ENCODE measurements at places on chromosomes 3 and 15. TPM values are rescaled to one million over a fixed set of nuclear protein-coding genes. Genes with fewer than 3 reads are reported as not detected.

The SLC22A14 gene
- total RNA-seq, result not detected

The PPP1R14D gene
- total RNA-seq, result not detected

The PLA1A gene
- total RNA-seq, result 2.9 TPM

The TLR9 gene
- total RNA-seq, result 1.5 TPM

The C3orf85 gene
- total RNA-seq, result not detected

DNA sequence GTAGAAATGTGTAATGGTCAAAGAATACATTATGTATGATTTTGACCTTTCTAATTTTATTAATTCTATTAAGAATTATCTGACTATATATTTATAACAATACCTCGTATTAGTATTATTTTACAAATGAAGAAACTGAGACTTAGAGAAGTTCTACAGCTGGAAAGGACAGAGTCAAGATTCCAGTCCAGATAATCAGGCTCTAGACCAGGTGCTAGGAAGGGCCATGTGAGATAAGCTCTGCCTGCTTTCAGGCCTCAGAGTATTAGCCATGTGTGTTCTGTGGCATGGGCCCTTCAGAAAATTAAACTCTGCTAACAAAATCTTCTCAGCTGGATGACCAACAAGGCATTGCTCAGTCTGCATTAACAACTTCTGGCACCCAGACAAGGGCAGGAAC, 87.5 kb downstream of the CD200R1L start:
- DNase-seq, result no peak
- no peak overlapping the region for H3K4me3 ChIP-seq
- no peaks in the 10 kb centered on the region for H3K36me3 ChIP-seq
- no peaks in the 10 kb centered on the region for H3K27me3 ChIP-seq

GRCh38 chr3:188574885-188575284, 420.9 kb downstream of the LPP start:
- peaks cover 1% of the 10 kb centered on the region for H3K4me1 ChIP-seq
- no peak overlapping the region for H3K27ac ChIP-seq
- no peaks in the 10 kb centered on the region for H3K36me3 ChIP-seq
- no peak overlapping the region for H3K4me3 ChIP-seq

DNA sequence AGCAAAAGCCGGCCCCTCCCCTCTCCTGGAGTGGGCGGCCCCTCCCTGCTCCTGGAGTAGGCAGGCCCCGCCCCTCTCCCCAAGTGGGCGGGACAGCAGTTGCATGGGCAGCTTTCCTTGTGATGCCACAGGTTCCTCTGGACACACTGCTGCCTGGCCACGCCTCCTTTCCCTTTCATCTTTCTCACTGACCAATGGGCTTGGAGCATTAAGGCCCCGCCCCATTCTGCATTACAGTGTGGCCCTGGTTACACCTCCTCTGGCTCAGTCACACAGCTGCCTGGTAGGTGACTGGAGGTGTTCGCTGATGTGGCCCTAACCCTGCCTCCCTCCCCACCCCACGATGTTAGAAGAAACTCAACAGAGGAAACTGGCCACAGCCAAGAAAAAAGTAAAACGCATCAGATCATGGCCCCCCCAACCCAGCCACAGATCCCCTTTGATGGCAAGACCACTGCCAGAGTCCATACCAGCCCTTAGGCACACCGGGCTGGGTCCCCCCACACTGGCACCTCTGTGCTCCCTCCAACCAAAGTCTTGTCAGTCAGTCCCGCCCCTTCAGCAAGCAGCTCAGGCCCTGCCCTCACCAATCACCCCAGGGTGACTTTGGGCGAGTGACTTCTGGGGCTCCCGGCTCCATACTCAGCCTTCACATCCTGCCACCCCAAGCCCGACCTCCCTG, 84.3 kb downstream of the ADAMTS7 start:
- DNase-seq, result no peak
- no peaks in the 10 kb centered on the region for H3K36me3 ChIP-seq
- H3K27ac ChIP-seq, result no peak overlapping the region
- no peaks in the 10 kb centered on the region for H3K27me3 ChIP-seq

- no peaks in the 10 kb centered on the region for H3K4me1 ChIP-seq
- no peak overlapping the region for H3K4me3 ChIP-seq
- no peaks in the 10 kb centered on the region for H3K27me3 ChIP-seq
- H3K27ac ChIP-seq, result no peak overlapping the region
Measured at GRCh38 chr3:87132801-87133200, 94.3 kb upstream of the CHMP2B start.

GRCh38 chr3:99765042-99765942, 52.4 kb upstream of the CMSS1 start:
- H3K27ac ChIP-seq, result no peak overlapping the region
- no peaks in the 10 kb centered on the region for H3K27me3 ChIP-seq
- no peak for DNase-seq
- H3K4me3 ChIP-seq, result no peak overlapping the region
- no peaks in the 10 kb centered on the region for H3K4me1 ChIP-seq
- no peaks in the 10 kb centered on the region for H3K36me3 ChIP-seq

DNA sequence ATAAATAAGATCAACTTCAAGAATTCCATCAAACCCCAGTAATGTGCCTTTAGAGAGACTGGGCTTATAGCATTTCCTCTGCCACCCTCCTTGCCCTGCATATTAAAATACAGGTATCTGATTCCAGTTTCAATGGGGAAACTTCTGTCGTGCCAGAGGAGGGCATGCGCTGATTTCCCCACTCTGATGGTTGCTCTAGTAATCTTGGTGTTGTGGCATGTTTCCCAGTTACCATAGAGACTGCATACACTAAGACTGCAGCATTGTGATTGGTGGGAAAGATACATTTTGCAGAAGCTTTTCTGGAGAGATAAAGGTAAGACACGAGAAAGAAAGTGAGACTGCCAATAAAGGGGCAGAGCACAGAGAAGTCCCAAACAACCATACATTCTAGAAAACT, 225.6 kb downstream of the TIGIT start:
- H3K36me3 ChIP-seq, result no peaks in the 10 kb centered on the region
- H3K4me1 ChIP-seq, result peaks cover 6% of the 10 kb centered on the region
- no peak overlapping the region for H3K27ac ChIP-seq
- no peak overlapping the region for H3K4me3 ChIP-seq
- no peak for DNase-seq
- no peaks in the 10 kb centered on the region for H3K27me3 ChIP-seq

Measured in ovary (tissue), 10 donors.